Suppressor macrophage treated with lipopolysaccharide for 1 hour (primary cell): ENCODE measurements at places on chromosomes 5 and 9.

GRCh38 chr5:155912291-155912690, 414.7 kb upstream of the SGCD start:
- DNase-seq, result no peak

- DNase-seq, result no peak
These were observed 35.3 kb upstream of the SMIM23 start for GRCh38 chr5:171750311-171750788.

DNA sequence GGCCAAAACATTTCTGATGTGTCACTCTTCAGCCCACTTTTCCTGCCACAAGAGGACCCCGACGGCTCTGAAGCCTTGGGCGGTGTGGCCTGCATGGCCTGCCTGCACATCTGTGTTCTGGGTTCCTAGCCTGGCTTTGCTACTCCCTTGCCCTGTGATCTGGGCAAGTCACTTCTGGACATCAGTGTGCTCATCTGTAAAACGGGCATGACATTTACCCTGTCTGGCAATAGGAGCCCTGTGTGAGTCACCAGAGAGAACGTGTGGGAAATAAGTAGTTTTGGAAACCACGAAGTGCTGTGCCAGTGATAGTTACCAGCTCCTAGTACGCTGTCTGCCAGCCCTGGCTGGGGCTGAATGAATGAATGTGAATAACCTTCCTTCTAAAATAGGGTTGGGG, 90.8 kb downstream of the MACROH2A1 start:
- peak; percentile 10 for DNase-seq

DNA sequence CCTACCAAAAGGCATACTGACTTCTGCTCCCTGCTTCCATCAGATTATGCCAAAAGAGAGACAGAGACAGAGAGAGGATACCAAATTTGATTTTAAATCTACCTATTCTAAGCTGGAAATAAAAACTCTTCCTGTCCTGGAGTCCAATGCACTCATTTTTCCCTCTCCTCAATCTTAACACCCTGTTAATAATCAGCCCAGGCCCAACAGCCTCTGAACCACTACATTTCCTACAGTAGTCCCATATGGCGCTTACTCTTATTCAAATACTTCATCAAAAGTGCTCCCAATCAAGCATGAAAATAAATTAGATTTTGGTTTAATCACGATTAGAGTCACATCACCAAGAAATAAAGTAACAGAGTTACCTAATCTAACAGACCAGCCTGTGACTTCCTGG, 152.3 kb downstream of the TSSK1B start:
- DNase-seq, result no peak

- DNase-seq, result no peak
These were observed 1.6 kb upstream of the ZFP62 start for GRCh38 chr5:180862645-180863044.

GRCh38 chr5:2075365-2075764, 192.6 kb upstream of the IRX4 start:
- no peak for DNase-seq

- no peak for DNase-seq
These were observed 25.7 kb downstream of the HMGCS1 start for GRCh38 chr5:43287493-43287892.

- no peak for DNase-seq
These were observed 7.7 kb upstream of the PHYKPL start for GRCh38 chr5:178240341-178240741.

DNA sequence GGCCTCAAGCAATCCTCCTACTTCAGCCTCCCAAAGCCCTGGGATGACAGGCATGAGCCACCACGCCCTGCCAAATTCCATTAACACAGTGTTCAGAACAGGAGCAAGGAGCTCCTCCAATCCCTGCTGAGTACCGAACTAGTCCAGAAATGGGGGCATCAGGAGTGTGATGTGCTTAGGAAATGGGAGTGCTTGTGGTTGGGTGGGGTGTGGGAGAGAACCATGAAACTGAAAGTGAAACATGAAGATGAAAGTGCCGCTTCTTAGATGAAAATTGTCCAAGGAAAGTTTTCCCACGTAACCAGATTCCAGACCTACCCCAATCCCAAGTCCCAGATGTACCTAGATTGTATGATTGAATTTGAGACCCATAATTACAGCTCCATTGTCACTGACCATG, 16.7 kb upstream of the ZNF131 start:
- no peak for DNase-seq

- DNase-seq, result no peak
These were observed 89.6 kb downstream of the RIC1 start for GRCh38 chr9:5718296-5719032.

- no peak for DNase-seq
These were observed 325.6 kb downstream of the ZSWIM6 start for GRCh38 chr5:61657686-61658085.

DNA sequence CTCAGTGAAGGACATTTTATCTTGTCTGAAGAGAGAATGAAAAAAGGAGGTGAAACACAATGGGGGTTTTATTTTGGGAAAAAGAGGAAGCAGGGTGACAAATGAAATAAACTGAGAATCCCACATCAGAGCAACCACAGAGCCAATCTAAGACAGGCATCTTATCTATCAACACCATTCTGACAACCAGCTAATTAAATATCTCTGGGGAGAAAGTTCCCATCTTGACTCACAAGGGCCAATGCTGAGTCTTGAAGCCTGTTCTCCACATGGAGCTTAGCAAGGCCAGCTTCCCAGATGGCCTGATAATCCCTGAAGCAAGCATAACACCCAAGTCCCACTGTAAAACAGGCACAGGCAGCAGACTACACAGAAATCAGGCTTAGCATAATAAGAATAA, 30.4 kb downstream of the DPYSL3 start:
- DNase-seq, result no peak

DNA sequence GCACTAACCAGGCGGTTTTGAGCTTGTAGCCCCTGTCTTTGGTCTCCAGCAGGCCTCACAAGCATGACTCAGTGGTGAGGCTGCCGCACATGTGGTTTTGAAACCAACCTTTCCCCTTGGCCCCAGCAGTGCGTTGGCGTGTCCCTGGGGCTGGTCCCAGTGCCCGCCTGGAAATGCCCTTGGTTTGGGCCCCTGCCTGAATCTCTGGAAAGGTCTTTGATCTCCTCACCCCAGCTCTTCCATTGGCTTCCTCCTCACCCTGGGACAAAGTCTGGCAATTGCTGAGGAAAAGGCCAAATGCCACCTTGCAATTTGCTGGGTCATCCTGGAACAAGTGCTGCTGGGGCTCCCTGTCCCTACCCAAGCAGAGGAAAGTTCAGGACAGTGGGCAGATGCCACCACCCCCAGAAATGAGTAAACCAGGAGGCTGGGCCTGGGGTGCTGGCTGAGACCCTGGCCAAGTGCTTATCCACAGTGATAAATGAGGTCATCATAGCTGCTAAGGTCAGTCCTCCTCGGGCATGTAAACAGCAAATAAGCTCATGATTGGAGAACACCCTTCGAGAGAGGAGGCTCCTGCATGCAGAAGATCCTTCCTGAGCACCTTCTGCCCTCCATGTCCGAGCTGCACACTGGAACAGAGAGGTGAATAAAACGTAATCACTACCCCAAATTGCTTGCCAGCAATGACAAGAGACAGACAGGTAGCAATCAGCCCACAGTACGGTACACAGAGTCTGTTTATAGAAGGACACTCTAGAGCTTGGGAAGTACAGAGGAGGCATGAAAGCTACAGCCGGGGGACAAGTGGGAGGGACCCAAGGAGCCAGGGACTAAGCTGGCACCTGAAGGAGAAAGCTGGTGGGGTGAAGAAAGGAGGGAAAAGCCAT, 98.9 kb upstream of the CPEB4 start:
- peak; percentile 95 for DNase-seq

- no peak for DNase-seq
These were observed 18.5 kb downstream of the MRPS27 start for GRCh38 chr5:72301557-72301956.

GRCh38 chr5:74640954-74641734, 616 bp upstream of the ENC1 start:
- peak; percentile 72 for DNase-seq

GRCh38 chr9:124652615-124653393, 118.3 kb downstream of the NR6A1 start:
- DNase-seq, result no peak

DNA sequence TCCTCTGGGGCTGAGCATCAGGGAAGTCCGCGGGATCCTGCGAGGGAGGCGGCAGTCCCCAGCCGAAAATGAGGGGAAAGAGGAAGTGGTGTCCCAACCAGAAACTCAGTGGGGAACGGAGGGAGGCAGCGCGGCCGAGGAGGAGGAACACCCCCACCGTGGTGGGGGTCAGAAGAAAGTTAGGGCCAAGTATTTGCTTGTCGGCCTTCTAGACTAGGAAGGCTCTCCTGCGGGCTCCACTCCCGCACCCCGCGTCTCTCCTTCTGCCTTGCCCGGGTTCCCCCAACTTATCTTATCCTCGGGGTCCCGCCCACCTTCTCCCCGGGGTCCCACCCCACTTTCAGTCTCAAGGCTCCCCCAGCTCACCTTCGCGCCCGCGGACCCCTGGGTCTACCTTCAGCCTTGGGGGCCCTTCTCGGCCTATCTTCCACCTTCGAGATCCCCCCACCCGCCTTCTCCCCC, 557 bp upstream of the PHF2 start:
- DNase-seq, result peak; percentile 88

DNA sequence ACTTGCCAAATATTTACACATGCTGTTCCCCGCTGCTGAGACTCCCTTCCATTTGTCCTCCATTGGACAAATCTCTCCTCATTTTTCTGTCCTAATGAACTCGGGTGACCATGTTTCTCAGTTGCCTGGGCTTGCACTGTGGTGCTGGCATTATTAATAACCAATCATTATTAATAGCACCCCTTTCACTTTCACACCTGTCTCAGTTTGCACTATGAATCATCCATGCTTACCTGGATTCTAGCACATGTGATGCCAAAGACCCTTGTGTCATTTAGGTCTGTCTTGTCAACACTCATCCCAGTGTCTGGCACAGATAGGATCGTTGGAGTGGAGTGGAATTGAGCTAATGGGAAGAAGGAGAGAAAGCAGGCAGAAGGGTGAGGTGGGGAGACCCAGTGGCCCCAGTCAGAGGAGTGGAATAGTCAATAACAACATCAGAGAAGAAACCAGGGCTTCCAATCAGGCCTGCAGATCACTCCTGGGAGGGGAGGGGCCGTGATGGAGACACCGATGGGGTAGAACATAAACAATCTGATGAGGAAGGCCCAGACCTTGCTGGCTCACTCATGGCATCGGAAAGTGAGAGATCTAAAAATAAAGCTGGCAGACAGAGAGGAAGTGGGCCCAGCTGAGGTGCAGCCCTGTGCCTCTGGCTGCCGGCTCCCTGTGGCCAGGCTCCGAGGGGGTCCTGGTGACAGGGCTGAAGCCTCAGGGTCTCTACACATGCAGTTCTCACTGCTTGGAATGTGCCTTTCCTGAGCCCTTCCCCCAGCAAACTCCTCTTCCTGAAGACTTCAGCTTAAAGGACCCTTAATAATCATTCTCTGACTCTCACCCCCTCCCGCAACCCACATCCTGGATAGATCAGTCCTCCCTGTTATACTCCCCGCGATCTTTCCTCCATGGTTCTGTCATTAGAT, 33.5 kb upstream of the CRB2 start:
- no peak for DNase-seq

DNA sequence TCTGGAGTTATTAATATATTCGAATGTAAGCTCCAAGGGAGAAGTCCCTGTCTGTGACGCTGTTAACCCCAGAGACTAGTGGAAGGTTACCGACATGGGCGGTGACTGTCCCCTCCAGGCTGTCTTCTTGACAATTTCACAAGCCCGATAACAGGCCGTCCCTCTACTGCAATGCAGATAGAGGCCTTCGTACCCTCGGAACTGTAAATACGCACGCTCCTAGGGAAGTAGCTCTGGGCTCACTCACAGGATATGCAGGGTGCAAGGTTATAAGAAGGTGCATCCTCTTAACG, 680 bp upstream of the RFK start:
- DNase-seq, result peak; percentile 76

GRCh38 chr9:128917151-128917849, 3.5 kb upstream of the PHYHD1 start:
- no peak for DNase-seq

- no peak for DNase-seq
These were observed 606 bp downstream of the TBC1D13 start for GRCh38 chr9:128787659-128788058.

- peak; percentile 95 for DNase-seq
These were observed 59.9 kb downstream of the ZFAND5 start for GRCh38 chr9:72305102-72305546.

DNA sequence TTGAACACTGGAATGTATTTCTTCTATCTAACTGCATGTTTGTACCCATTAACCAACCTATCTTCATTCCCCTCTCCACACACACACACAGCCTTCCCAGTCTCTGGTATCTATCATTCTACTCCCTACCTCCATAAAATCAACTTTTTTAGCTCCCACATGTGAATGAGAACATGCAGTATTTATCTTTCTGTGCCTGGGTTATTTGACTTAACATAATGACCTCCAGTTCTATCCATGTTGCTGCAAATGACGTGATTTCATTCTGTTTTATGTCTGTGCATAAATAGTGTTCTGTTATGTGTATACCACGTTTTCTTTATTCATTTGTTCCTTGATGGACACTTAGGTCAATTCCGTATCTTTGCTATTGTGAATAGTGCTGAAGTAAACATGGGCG, 38.7 kb upstream of the CTSL start:
- DNase-seq, result no peak

DNA sequence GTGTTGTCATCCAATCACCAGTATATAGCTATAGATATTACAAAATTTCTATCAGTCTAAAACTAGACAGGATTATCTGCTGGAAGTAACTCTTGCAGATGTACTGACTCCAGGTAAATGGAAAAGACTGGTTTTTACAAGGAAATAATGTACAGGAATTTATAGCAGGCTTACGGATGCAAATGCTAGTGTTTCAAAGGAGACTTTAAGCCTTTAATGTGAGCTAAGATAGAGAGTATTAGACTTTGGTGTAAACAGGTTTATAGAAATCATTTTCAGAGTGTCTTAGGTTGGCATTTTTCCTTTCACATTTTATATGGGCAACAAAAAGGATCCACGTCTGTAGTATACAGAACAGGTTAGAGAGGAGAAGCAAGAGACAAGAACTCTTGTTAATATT, 16.1 kb downstream of the ZNF608 start:
- DNase-seq, result no peak

DNA sequence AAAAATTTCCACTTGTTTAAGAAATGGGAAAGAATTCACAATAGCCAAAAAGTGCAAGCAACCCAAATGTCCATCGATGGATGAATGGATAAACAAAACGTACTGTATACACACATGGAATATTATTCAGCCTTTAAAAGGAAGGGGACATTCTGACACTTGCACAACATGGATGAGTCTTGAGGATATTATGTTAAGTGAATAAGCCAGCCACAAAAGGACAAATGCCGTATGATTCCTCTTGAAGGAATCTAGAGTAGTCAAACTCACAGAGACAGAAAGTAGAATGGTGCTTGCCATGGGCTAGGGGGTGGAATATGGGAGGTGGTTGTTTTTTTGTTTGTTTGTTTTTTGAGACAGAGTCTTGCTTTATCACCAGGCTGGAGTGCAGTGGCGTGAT, 3.8 kb upstream of the ATP6V0E1 start:
- DNase-seq, result no peak
